ENCODE measurements at places on chromosomes 16 and 17.

DNA sequence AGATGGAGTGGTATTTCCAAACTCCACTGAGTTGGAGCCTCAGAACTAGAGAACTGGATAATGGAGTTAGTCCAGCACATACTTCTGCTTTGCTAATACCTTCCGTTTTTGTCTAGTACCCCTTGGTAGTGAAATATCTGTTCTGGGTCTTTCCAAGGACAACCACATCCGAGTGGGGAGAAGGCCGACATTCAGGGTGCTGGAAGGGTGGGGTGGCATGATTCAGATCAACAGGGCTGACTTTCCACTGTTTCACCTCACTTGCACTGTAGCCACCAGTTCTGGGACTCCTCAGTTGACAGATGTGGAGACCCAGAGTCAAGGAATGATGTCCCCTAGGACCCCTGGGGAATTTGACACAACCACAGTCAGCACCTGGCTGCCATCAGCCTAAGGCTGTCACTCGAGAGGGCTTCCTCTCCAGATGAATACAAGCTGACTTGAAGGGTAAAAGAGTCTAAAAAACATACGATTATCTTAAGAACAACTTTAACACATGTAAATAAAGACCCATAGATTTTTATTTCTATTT, 84.8 kb upstream of the HNF1B start:
- DNase-seq, result no peak

GRCh38 chr17:72887322-72887721, 205.2 kb downstream of the SLC39A11 start:
- no peak for DNase-seq

DNA sequence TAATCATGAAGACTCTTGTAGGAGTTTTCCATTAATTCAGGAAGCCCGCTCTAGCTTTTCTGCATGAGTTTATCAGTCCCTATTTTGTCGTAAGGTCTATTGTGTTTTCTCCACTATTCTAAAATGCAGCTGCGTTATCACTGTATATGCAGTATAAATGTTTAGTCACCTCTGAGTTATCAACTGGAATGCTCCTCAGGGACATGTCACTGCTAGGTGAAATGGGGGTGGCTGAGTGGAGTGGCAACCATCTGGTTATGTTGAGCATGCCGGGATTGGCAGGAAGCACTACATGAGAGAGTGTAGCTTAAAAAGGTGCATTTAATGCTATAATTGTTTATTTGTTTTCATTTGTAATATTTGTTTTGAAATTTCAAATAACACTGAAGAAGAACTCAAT, 285.2 kb upstream of the ELAC2 start:
- no peak for DNase-seq

DNA sequence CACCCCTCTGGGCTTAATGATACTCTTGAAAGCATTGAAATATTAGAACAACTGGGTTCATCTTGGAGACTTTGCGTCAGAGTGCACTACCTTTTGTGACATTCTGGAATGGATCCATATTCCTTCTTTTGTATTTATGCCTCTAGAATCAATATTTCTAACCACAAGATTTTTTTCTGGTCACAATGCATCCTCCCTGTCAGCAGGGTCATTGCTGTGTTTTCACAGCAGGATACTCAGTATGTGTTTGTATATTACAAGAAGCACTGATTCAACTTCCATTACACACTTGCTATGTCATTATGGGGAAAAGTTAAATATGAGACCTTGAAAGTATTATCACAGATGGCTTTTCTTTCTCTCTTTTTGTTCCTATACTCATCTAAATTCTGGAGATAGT, 370.0 kb downstream of the HS3ST3B1 start:
- DNase-seq, result no peak

DNA sequence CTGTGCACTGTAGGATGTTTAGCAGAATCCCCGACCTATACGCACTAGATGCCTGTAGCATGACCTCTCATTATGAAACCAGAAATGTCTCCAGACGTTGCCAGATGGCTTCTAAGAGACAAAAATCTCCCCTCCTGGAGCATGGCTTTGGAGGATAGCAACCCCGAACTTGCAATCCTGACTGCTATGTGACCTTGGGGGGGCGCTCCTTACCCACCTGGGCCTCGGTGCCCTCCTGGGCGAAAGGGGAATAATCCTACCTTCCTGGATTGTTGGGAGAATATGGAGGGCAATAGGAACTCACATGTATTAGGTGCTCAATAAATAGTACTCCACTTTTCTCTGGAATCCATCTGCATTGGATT, 8.1 kb downstream of the MRM1 start:
- DNase-seq, result no peak

DNA sequence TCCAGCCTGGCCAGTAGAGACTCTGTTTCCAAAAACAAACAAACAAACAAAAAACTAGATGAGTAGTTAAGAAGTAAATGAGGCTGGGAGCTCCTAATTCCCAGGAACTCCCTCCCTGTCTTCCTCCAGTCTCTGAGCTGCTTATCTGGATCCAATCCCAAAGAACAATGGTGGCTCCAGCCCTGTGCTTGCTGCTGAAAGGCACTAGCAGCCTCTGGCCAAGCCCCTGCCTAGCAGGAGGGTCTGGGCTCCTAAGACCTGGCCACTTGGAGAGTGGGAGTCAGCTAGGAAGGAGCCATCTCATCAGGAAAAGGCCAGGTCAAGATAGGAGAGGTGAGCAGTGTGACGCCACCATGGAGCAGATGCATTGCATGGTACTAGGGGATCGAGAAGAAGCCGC, 14.3 kb upstream of the SLC35B1 start:
- DNase-seq, result no peak

DNA sequence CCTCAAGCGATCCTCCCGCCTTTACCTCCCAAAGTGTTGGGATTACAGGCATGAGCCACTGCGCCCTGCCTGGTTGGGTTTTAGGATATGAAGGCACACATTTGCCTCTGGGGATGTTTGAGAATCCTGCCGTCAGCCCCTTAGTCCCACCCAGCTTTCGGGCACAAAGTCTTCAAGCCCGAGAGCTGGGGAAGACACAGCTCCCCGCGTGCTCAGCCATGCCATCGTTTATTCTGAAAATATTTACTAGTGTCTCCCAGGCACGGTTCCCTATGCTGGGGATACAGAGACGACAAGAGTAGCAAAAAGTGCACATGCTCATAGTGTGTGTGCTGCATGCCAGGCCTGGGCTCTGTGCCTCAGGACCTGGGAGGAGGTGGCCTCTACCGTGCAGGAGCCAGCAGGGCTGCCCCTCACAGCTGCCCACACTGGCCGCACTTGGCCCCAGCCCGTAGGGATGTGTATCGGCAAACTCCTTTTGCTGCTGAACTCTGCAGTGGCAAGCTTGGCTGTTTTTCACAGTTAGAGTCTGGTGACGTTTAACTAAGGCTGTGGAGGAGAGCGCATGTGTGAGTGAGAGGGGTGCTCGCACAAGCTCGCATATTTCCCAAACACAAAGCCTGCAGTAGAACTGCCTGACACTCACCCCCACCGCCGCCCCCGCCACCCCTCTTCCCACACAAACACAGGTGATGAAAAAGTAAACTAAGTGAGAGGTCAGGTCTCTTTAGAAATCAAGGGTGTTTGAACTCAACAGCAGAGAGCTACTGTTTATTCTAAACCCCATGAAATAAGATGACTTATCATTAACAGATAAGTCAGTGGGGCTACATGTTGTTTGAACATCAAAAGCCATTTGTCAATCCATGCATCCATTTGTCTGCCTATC, 266.4 kb downstream of the MRTFB start:
- DNase-seq, result no peak

GRCh38 chr16:104928-105327, 26.9 kb downstream of the MPG start:
- peak; percentile 29 for DNase-seq

DNA sequence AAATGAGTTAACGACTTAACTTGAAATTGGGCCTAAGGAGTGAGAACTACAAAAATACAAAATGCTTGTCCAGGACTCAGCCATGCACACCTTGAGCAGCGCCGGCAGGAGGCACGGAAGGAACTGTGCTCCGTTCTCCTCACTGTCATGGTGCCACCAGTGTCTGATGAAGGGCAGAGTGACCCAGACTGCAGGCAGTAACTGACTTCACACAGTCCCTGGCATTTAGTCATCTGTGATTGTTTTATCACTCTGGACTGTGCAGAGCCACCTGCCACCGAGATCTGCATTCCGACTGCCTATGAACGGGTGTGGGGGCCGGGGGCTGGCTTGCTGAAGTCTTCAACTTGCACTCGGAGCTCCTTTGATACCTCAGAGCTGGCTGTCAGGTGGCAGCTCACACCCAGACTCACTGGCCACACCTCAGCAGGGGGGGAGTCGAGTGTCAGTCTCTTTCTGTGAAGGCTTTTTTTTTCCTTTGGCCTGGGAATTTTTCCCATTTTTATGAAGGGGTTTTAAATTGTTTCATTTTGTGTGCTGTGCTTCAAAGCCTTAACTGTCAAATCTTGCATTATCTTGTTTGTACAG, 20.2 kb upstream of the ENDOV start:
- no peak for DNase-seq

DNA sequence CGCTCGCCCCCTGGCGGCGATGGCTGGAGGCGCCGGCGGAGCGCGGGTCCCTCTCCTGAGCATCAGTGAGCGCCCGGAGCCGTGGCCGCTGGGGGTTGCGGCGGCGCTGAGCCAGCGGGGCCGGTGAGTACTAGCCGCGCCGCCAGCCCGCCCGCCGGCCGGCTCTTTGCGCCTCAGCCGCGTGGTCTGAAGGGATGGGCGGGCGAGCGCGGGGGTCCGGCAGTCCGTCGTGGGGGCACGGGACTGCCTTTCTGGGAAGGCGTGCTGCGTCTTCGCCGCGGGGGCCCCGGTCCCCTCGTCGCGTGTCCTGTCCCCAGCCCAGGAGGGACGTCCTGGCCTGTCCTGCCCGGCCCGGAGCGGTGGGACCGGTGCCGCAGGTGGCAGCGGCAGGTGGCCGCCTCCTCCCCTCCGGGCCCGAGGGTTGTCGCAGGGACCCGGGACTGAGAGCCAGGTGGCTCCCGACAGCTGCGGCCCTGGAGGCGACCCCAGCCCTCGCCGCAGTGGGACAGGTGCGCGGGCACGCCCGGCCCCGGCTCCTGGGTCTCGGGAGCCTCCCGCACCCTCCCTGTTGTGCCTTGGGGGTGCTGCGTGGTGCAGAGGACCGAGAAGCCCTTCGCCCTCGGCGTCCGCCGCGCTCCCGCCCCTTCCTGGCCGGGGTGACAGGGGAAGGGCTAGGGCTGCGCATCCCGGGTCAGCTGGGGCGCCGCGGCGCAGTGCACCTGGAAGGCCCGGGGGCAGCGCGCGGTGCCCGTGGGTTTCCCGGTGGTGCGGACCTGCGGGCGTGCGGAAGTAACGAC, at the start of gene SPECC1:
TSS of gene SPECC1 (plus strand) at position 58 of the 797 bp plus-strand sequence. CDS start 87,293 bp downstream, outside the sequence.
- DNase-seq, result peak; percentile 89

- no peak for DNase-seq
Measured at GRCh38 chr17:76360461-76360860, 6.7 kb upstream of the PRPSAP1 start.

Measured in hematopoietic multipotent progenitor cell (in vitro differentiated cells).